ENCODE measurements at places on chromosomes 16 and 17. TPM values are rescaled to one million over a fixed set of nuclear protein-coding genes. Genes with fewer than 3 reads are reported as not detected.

The SRR gene
- total RNA-seq: 8.6 TPM

DNA sequence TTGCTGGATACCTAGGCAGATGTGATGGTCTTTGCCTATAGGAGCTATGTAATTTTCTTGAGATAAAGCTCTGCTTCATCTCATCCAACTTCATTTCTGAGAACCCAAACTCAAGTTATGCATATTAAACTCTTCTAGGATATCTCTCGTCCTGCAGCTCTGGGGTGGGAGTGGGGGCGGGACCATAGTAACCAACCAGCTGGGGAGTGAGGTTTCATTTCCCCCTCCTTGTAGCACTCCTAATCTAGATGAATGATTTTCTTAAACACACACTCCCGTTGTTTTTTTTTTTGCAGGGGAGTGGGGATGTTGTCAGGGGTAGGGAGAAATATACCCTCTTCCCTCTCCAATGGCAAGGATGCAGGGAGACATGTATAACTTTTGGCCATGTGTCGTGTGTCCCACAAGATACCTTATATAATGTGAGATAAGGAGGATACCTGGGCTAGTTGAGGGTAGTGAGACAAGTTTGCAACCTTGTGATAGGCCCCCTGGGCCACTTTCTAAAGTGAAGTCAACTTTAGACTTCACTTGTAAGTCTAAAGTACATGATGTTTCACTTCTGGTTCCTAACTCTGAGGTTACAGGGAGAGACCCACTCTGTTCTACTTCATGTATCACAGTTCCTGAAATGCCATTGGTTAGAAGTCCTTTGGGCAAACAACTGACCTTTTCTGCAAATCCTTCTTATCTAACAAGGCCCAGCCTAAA lies 10.5 kb upstream of the HEATR6 start:
- H3K4me3 ChIP-seq: peak overlapping the region; percentile 72

- H3K27me3 ChIP-seq: peaks cover 52% of the 10 kb centered on the region
- H3K36me3 ChIP-seq: no peaks in the 10 kb centered on the region
- DNase-seq: no peak
- H3K27ac ChIP-seq: no peak overlapping the region
Measured at GRCh38 chr17:50562242-50563091, 2.0 kb downstream of the CACNA1G start.

GRCh38 chr17:29579866-29580771 lies 9.3 kb downstream of the GIT1 start:
- H3K27ac ChIP-seq: peak overlapping the region; percentile 71
- peaks cover 49% of the 10 kb centered on the region for H3K36me3 ChIP-seq
- DNase-seq: peak; percentile 82
- no peaks in the 10 kb centered on the region for H3K27me3 ChIP-seq

- H3K4me3 ChIP-seq: no peak overlapping the region
- H3K27me3 ChIP-seq: no peaks in the 10 kb centered on the region
- H3K36me3 ChIP-seq: peaks cover 69% of the 10 kb centered on the region
- no peak for DNase-seq
- H3K4me1 ChIP-seq: peaks cover 4% of the 10 kb centered on the region
Measured at GRCh38 chr17:82463391-82463790, 4.8 kb downstream of the NARF start.

The KCNH4 gene
- total RNA-seq: 0.80 TPM

GRCh38 chr16:24322106-24322505 lies 66.0 kb downstream of the CACNG3 start:
- H3K4me3 ChIP-seq: no peak overlapping the region
- no peaks in the 10 kb centered on the region for H3K36me3 ChIP-seq
- DNase-seq: no peak

GRCh38 chr16:81657224-81657623 lies 121.9 kb upstream of the PLCG2 start:
- no peak overlapping the region for H3K4me3 ChIP-seq
- H3K4me1 ChIP-seq: no peaks in the 10 kb centered on the region
- H3K36me3 ChIP-seq: peaks cover 80% of the 10 kb centered on the region
- H3K27me3 ChIP-seq: no peaks in the 10 kb centered on the region
- no peak for DNase-seq
- no peak overlapping the region for H3K27ac ChIP-seq

GRCh38 chr16:19486750-19487325 lies 35.1 kb downstream of the GDE1 start:
- no peak for DNase-seq
- H3K27ac ChIP-seq: no peak overlapping the region
- H3K36me3 ChIP-seq: no peaks in the 10 kb centered on the region
- no peak overlapping the region for H3K4me3 ChIP-seq

The DUS2 gene
- 54.2 TPM for total RNA-seq

GRCh38 chr16:50050802-50051201 lies 15.0 kb upstream of the HEATR3 start:
- no peak overlapping the region for H3K4me3 ChIP-seq
- no peak for DNase-seq
- H3K27me3 ChIP-seq: peaks cover 11% of the 10 kb centered on the region
- H3K27ac ChIP-seq: no peak overlapping the region

The CIITA gene
- 401 TPM for total RNA-seq

The RNF43 gene
- total RNA-seq: 1.5 TPM

The HLF gene
- total RNA-seq: 0.10 TPM

DNA sequence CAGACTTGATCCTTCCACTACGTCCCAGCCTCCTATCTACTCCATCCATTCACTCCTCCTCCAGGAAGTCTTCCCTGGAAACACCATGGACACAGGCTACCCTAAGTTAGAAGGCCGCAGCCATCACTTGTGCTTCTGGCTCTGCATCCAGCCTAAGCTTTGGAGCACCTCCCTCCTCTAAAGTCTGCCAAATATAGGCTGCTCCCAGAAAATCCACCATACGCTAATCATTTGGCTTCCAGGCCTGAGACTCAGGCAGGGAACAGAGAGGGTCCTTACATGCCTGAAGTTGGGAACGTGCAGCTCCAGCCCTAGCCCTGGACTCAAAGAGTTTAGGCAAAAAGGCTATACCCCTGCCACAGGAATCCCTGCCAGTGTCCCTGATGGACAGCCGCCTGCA lies 6.7 kb downstream of the PCGF2 start:
- no peak for DNase-seq
- H3K27me3 ChIP-seq: peaks cover 18% of the 10 kb centered on the region
- H3K4me1 ChIP-seq: peaks cover 13% of the 10 kb centered on the region
- H3K4me3 ChIP-seq: no peak overlapping the region

DNA sequence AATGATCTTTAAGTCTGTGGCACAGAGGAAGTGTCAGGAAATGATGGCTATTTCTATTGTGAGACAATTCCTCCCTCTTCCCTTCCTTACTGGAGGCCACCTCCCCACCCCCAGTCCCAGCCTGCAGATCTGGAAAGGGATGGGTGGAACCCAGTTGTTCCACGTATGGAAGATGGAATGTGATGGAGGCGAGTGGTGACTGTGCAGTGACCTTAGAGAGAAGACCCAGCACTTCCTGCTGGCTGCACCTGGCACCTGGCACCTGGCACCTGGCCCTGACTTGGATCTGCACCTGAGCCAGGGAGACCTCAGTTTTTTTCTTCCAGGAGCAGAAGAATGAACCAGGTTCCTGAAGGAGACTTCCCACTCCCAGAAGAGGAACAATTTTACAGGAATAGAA lies 33.0 kb upstream of the TMC5 start:
- H3K4me1 ChIP-seq: no peaks in the 10 kb centered on the region
- H3K36me3 ChIP-seq: no peaks in the 10 kb centered on the region
- peaks cover 28% of the 10 kb centered on the region for H3K27me3 ChIP-seq

DNA sequence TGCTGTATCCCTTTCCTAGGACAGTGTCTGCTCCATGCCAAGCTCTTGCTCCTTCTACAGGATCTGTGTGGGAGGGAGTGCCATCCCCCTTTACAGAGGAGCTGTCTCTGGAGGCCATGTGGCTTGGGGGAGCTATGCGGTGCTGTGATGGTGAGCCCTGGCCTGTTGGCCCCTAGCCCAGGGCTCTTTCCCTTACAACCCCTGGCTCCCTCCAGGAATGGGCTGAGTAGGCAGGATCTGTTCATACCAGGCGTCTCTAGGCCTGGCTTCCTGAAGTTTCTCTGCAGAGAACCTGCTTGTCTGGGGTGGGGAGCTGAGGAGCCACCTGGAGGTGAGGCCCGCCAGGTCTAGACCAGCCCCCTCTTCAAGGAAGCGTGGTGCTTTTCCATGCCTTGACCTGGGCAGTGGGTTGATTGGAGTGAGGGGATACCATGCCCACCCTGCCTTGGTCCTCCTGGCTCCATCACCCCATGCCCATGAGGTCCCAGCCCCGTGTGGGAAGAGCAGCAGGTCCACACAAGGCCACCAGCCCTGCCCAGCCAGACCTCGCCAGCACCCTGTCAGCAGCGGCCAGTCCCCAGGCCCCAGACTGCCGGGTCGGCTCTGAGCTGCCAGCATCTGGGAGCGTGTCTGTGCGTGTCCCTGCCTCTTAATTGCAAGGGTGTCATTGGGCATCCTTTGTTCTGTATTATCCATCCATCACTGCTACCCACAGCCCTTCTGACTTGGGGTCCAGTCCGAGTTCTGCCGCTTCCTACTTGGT lies 14.7 kb downstream of the LLGL2 start:
- H3K4me1 ChIP-seq: peaks cover under 1% of the 10 kb centered on the region
- H3K4me3 ChIP-seq: no peak overlapping the region
- no peaks in the 10 kb centered on the region for H3K27me3 ChIP-seq
- H3K36me3 ChIP-seq: peaks cover 4% of the 10 kb centered on the region
- no peak for DNase-seq

DNA sequence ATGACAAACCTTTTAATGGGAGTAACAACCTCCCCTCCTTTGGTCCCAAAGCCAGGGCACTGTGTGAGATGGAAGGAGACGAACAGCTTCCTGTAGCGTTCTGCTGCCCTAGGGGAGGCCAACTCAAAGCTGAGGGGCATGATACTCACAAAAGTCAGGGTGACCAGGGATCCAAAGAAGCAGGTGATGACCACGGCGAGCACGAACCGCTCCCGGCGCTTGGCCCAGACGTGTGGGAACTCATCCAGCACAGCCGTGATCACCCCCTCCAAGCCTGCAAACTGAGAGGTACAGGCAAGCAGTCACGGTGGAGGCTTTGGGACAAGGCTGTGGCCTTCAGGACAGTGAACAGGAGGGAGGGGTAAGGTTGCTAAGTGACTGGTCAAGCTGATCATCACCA lies 25.1 kb downstream of the SLC6A4 start:
- H3K36me3 ChIP-seq: no peaks in the 10 kb centered on the region
- H3K27ac ChIP-seq: no peak overlapping the region
- no peak overlapping the region for H3K4me3 ChIP-seq

DNA sequence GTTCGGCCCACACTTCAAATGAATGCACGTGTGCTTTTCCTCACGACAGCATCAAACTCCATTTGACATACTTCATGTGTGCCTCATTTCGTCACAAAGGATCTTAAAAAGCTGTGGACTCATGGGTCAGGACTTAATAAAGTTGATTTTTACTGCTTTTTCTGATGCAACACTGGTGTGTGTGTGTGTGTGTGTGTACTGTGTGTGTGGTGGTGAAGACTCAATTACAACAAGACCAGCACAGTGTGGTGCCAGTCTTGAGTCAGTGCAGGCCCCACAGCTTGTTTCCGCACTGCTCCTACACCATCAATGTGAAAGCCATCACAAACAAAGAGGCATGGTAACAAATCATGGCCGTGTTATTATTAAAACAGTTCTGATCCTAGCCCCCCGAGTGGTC lies 17.7 kb downstream of the CDIP1 start:
- DNase-seq: no peak
- H3K4me1 ChIP-seq: peaks cover 11% of the 10 kb centered on the region
- H3K27ac ChIP-seq: no peak overlapping the region
- peaks cover 3% of the 10 kb centered on the region for H3K36me3 ChIP-seq
- no peak overlapping the region for H3K4me3 ChIP-seq

DNA sequence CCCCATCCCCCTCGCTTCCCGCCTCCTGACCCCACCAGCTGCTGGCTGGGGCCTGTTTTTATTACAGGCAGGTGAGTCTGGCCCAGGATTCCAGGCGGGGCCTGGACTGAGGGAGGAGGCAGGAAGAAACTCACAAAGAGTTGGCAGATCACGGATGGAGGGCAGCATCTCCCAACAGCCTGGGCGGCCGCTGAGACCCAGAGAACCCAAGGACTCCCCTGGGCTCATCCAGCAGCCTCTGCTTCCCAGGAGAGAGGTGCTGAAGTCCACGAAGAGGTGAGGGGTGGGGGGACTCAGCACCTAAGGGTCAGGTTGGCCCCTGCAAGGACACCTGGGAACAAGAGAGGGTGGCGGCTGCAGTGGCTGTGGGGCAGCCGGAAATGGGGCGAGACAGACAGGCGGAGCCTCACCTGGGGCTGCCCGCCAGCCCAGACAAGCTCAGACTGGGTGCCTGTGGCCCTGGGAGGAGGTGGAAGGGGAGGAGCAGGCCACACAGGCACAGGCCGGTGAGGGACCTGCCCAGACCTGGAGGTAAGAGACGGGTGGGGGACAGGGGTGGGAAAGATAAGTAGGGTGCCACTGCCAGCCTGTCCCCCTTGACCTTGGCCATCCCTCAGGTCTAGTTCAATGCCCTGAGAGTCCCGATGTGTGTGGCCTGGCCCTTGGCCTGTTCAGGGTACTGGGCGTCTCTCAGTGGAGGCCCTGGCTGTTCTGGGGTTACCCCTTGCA lies 8.7 kb upstream of the ADGRG1 start:
- H3K4me3 ChIP-seq: no peak overlapping the region
- H3K36me3 ChIP-seq: no peaks in the 10 kb centered on the region
- H3K27ac ChIP-seq: no peak overlapping the region

DNA sequence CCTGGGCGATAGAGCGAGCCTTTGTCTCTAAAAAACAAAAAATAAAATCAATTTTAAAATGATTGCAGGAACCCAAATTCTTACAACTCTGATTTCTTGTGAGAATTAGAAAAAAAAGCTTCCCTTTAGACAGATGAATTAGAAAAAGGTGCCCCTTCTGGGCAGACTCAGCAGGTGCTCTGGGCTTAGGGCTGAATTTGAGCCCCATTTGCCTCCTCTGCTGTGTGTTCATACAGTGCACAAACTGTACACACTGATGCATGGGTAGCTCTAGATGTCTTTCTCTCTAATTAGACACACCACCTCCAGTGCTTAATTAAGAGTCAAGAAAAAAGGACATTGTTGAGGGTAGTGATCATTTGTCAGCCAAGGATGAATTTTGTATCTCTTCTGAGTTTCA lies 38.5 kb upstream of the NOL11 start:
- H3K36me3 ChIP-seq: no peaks in the 10 kb centered on the region
- no peaks in the 10 kb centered on the region for H3K27me3 ChIP-seq
- DNase-seq: no peak
- H3K27ac ChIP-seq: peak overlapping the region; percentile 79
- peaks cover 28% of the 10 kb centered on the region for H3K4me1 ChIP-seq

Data from activated B cell treated with CpG ODN at 0.5 μM for 24 hours (primary cell).